Activated naive CD4-positive, alpha-beta T cell treated with anti-CD3 and anti-CD28 coated beads, Interleukin-2, amount 50 U/mL, for 72 hours (primary cell): ENCODE measurements at places on chromosomes 16 and 17. TPM values are rescaled to one million over a fixed set of nuclear protein-coding genes. Genes with fewer than 3 reads are reported as not detected.

Gene RDM1
- total RNA-seq: 12.8 TPM

Gene UTS2R
- 0.18 TPM for total RNA-seq

Gene KRT36
- not detected for total RNA-seq

Gene KIF19
- total RNA-seq: 0.08 TPM

Gene NOMO2
- 69.7 TPM for total RNA-seq

Gene IRF8
- 184 TPM for total RNA-seq

Gene SPNS2
- total RNA-seq: 0.16 TPM

Gene FSCN2
- total RNA-seq: 0.86 TPM

Gene PAQR4
- 24.0 TPM for total RNA-seq

Gene LGALS9
- 71.5 TPM for total RNA-seq

Gene MKS1
- 28.4 TPM for total RNA-seq

Gene SRCIN1
- total RNA-seq: 1.1 TPM

Gene EPOP
- total RNA-seq: 31.3 TPM

Gene UBE2Z
- total RNA-seq: 81.0 TPM

Gene CEMP1
- not detected for total RNA-seq

Gene KLHDC4
- 75.4 TPM for total RNA-seq

Gene CACNG4
- not detected for total RNA-seq

Gene CCL2
- not detected for total RNA-seq

Gene HOXB7
- 1.1 TPM for total RNA-seq

Gene PPP1R1B
- total RNA-seq: 0.16 TPM

Gene GNAO1
- 0.37 TPM for total RNA-seq

Gene TBX2
- not detected for total RNA-seq

Gene SLC7A6OS
- total RNA-seq: 21.4 TPM

Gene TNP2
- not detected for total RNA-seq

Gene C16orf54
- 19.5 TPM for total RNA-seq

Gene TERB1
- not detected for total RNA-seq

Gene GAS2L2
- total RNA-seq: 0.16 TPM

Gene NUPR1
- not detected for total RNA-seq

Gene RNF222
- total RNA-seq: 0.21 TPM

Gene CA5A
- total RNA-seq: not detected

Gene MARCHF10
- total RNA-seq: not detected

Gene ABCC11
- not detected for total RNA-seq

Gene PRR11
- total RNA-seq: 103 TPM

Gene PLA2G10
- total RNA-seq: not detected

Gene SMPD3
- total RNA-seq: 0.12 TPM

Gene TP53TG3
- not detected for total RNA-seq

Gene CDH8
- not detected for total RNA-seq

Gene HELZ
- total RNA-seq: 42.9 TPM

Gene C1QTNF1
- total RNA-seq: not detected

Gene SPATA22
- total RNA-seq: not detected

Gene PLSCR3
- 58.2 TPM for total RNA-seq

Gene SLC38A8
- not detected for total RNA-seq

Gene WFDC1
- total RNA-seq: not detected

Gene GPT2
- total RNA-seq: 11.1 TPM

Gene HOXB8
- not detected for total RNA-seq

Gene PMFBP1
- total RNA-seq: 0.16 TPM

Gene ZP2
- not detected for total RNA-seq

Gene RNF227
- 5.3 TPM for total RNA-seq
